ENCODE measurements at places on chromosomes 7 and 10. TPM values are rescaled to one million over a fixed set of nuclear protein-coding genes. Genes with fewer than 3 reads are reported as not detected.

MMS19 gene
- total RNA-seq = 106 TPM

SOSTDC1 gene
- not detected for total RNA-seq

AKR1C8 gene
- total RNA-seq = 0.69 TPM

DNA sequence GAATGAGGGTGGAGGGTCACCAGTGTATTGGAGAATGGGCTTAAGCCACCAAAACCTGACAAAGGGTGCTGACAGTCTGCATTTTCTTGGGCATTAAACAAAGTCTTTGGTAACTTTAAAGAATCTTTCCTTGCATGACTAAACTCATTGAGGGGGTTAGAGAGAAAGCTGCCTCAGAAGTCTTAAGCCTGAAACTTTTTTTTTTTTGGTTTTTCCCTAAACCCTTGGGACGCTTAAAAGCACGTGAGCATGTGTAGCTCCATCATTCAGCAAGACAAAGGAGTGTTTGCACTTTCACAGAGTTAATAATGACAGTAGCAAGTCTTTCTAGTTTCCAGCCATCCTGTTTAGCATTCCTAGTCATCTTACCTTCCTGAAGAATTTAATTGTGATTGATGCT is 110.7 kb downstream of the LRMDA start:
- no peak for DNase-seq

AGAP9 gene
- total RNA-seq = 14.8 TPM

STAM gene
- 19.3 TPM for total RNA-seq

GRCh38 chr10:77374189-77374656 is 263.4 kb downstream of the KCNMA1 start:
- no peak for DNase-seq

- no peak for DNase-seq
Measured at GRCh38 chr7:121562259-121562658, 166.2 kb upstream of the FAM3C start.

- no peak for DNase-seq
Measured at GRCh38 chr10:99394761-99395386, 35.5 kb downstream of the GOT1 start.

PTPN20 gene
- 1.1 TPM for total RNA-seq

- DNase-seq = no peak
Measured at GRCh38 chr7:20797042-20797461, 10.4 kb upstream of the SP8 start.

CAPZA2 gene
- total RNA-seq = 87.9 TPM

DNA sequence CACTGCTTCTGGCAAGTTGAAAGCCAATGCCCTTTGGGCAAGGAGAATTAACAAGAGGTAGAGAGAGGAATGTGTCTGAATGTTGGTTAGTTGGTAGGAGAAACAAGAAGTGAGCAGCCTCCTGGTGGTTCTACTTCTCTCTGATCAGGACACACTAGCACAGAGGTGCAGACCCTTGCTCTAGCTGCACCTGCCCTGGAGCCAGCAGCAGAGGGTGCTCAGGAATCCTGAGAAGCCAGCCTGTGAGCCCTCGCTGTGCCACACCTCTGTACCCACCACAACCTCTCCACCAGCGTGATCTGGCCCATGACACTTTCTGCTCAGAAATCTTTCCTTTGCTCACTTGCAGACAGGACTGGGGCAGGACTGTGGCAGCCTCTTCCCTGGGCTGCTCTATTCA is 364.7 kb downstream of the RPS24 start:
- no peak for DNase-seq

DNA sequence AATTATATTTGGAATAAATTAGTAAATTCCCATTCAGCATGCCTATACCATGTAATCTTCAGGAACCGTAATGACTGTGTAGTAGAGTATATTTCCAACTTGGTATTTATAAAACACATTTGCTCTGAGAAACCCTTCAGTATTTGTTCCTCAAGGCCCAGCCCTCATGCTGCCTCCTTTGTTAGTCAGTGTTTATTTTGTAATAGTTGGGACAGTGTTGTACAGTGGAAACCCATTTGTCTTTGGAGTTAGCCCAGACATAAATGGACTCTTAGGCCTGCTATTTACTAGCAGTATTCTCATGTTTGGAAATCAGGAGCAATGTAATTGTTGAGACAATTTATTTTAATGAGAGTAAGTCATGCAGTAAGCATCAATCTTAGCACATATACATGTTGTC is 686.9 kb downstream of the AUTS2 start:
- DNase-seq = no peak

GFRA1 gene
- not detected for total RNA-seq

GRCh38 chr10:65964205-65964604 is 961.6 kb upstream of the LRRTM3 start:
- no peak for DNase-seq

- no peak for DNase-seq
Measured at GRCh38 chr10:16105082-16105481, 244.8 kb upstream of the MINDY3 start.

GRCh38 chr10:101837748-101838147 is 5.9 kb downstream of the KCNIP2 start:
- no peak for DNase-seq

GRCh38 chr10:104923501-104923900 is 282.4 kb downstream of the SORCS3 start:
- no peak for DNase-seq

DNA sequence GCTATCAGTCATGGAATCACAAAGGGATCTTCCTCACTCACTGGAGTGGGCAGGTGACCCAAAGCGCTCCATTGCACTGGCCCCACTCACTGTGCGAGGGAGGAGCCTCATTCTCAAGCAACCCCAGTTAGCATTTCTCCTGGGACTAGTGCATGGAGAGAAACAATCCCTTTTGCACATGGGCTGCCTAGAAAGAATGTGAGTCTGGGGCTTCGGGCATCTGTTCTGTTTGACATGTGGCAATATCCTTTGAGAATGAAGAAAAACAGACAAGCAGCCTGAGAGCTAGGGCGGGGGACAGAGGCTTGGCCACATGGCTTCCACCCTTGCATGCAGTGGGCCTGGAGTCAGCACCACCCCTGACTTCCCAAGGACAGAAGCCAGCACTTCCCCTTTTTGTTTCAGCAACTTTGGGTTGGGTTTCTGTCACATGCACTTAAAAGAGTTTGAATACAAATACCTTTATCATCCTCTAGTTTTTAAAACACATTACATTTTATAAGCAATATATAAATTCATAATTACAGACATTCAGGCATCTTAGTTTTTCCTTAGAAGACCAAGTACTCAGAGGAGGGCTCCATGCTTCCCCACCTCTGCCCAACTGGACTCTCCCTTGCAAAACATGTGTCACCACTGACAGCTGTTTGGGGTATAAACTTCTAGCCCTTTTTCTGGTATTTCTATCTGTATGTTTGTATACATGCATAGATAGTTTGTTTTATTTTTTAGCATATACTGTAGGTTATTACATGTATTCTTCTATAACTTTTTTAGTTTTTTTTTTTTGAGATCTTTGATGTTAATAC is 73.8 kb downstream of the RBM20 start:
- no peak for DNase-seq

ZP3 gene
- total RNA-seq = 2.8 TPM

GRCh38 chr7:100825751-100826513 is 1.4 kb downstream of the EPHB4 start:
- DNase-seq = no peak

DNAJC2 gene
- total RNA-seq = 52.7 TPM

DNA sequence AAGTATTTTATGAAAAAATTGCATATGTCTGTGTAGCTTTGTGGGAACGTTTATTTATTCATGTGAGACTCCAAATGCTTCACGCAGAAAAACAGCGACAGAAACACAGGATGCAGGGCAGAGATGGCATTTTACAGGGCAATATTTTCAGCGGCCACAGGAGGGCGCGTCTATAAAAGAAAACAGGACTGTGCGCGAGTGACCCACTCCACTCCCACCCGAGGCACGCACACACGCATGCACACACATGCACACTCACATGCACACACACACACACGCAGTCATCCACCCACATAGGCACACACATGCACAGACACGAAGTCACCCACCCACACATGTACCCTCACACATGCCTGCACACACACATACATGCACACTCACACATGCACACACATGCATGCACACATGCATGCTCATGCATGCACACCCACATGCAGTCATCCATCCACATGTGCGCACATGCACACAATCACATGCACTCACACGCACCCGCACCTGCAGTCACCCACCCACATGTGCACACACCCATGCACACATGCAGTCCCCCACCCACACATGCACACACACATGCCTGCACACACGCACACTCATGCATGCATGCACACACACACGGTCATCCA is 96.3 kb downstream of the DNAJB6 start:
- peak; percentile 36 for DNase-seq

- no peak for DNase-seq
Measured at GRCh38 chr7:66500087-66500486, 128.6 kb upstream of the KCTD7 start.

Data from naive thymus-derived CD4-positive, alpha-beta T cell (primary cell).